ENCODE measurements at places on chromosomes 3 and 15.

DNA sequence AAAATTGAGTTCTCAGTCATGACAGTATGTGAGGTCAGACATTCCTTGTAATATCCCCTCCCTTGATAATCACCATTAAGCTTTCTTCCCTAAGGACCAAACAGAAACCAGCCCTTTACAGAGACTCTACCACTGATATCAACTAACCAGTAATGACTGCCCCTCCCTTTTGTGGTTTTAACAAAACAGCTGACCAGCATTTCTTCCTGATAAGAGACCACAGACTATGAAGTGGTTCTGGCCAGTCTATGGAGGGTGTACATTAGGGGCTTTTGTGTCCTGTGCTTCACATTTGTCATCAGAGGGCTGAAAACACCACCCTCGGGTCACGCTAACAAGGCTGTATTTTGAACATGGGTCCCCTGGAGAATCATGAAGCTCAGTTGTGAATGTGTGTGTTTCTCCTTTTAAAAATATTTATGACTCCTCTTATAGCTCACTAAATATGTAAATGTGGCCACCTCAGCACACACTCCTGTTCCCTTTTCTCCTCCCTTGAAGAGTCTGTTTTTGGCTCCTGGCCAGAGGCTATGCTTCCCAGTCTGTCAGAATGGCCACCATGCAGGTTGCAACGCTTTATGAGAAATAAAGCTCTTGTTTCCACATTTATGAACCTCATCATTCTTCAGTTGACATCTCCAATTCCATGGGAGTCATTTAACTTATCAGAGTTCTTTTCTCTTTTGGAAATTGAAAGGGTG, 239.3 kb downstream of the CPNE4 start:
- DNase-seq, result peak; percentile 22

GRCh38 chr3:65356331-65357248, 668.8 kb upstream of the ADAMTS9 start:
- DNase-seq, result peak; percentile 10

- peak; percentile 48 for DNase-seq
These were observed 367.6 kb upstream of the PLSCR5 start for GRCh38 chr3:146972726-146973125.

DNA sequence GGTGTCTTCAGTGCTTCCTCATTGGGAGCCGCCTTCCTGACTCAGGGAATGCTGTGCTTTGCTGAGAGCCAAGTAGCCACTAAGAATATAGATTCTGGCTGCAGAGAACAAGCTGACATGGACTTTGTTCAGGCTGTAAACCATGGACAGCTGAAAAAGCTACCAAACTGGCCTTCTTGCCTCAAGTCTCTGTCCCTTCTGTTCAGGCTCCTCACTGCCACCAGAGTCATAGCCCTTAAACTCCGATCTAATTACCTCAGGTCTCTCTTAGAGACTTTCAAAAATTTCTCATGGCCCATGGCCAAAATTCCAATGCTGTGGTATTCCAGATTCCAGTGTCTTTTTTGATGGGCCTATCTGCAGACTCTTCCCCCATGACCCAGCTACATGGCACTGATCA, 19.4 kb upstream of the PTX3 start:
- DNase-seq, result peak; percentile 9

- no peak for DNase-seq
These were observed 199.5 kb upstream of the TPRG1 start for GRCh38 chr3:188972310-188972709.

DNA sequence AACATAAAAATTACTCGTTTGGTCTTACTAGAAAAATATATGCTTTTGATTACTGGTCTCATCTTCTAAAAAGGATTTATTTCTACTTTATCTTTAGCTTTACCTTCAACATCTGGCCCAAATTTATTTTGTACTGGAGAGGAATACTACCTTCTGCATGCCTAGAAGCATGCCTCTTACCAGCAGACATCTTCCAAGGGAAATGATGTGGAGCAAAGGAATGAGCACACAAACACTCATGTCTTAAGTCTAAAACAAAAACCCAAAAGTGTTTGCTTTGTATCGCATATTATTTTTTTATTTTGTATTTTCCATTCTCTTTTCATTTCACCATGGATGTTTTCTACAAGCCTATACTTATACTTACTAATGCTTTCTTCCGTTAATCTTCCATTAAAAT, 304.6 kb upstream of the KCNMB2 start:
- DNase-seq, result no peak

- DNase-seq, result peak; percentile 17
These were observed 3.9 kb downstream of the KATNBL1 start for GRCh38 chr15:34206011-34206410.

DNA sequence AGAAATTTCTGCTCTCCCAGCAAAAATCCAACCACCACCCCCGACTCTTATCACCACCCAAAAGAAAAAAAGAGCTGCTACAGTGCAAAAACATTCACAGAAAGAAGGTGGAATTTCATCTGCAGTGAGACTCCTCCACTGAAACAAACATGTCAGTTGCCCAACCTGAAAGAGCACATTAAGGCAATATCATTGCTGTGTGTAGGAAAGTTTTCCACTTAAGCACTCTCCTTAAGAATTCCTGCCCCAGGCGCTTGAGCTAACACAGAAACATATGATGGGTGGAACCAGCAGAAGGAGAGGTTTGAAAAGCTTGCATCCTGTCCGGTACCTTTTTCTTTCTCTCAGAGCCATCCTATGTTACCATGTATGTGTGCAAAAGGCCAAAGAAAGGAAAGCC, 200.8 kb upstream of the GADL1 start:
- DNase-seq, result no peak

- DNase-seq, result peak; percentile 21
These were observed 192.9 kb upstream of the CADPS start for GRCh38 chr3:63067999-63068645.

DNA sequence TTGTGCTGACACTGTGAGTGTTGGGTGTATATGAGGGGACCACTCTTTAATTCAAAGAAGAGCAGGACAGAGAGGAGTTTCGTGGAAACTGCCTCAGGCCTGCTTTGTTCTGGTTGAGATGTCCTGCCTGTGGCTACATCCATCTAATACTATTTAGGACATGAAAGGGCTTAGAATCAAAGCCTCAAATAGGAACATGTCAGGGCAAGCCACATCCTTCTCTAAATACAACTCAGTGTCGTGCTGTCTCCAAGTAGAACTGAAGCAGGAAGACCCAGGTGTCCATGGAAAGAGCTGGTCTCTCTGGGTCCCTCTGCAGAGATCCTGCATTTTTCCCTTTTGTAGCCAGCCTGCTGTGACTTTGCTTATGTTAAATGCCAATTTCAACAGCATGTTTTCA, 156.2 kb upstream of the UMPS start:
- DNase-seq, result no peak

DNA sequence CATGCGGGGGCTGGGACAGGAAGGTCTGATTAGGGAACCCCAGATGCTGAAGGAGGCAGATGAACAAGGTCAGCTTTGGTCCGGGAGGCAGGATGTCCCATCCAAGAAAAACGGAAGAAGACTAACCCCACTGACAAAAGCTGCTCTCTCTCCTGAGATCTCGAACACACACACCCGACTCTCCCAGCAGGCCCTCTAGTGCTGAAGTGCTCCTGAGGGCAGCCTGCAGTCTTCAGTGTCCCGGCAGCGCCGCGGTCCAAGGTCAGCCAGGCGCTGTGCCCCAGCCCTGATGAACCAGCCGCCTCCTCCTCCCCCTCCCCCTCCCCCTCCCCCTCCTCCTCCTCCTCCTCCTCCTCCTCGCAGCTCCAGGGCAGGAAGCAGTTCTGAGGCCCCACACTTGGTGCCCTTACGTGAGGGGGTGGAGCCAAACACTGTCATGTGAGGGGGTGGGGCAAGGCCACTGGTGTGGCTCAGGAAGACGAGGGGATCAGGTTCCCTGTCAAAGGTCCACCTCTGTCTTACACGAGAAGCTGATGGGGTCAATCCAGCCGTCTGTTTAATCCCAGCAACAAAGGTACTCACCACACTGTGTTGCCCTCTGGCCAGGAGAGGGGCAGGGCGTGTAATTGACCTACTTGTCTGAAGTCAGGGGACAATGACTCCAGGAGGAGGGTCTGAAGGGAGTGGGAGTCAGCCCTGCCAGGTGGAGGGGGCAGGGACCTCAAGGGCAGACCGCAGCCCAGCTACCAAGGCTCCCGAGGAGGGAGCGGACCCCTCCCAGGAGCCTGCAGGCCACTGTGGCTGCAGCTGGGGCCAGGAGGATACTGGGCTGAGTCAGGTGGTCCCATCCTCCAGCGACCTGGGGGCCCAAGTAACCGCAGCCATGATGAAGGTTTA, 34.3 kb downstream of the PRR23E start:
- no peak for DNase-seq

DNA sequence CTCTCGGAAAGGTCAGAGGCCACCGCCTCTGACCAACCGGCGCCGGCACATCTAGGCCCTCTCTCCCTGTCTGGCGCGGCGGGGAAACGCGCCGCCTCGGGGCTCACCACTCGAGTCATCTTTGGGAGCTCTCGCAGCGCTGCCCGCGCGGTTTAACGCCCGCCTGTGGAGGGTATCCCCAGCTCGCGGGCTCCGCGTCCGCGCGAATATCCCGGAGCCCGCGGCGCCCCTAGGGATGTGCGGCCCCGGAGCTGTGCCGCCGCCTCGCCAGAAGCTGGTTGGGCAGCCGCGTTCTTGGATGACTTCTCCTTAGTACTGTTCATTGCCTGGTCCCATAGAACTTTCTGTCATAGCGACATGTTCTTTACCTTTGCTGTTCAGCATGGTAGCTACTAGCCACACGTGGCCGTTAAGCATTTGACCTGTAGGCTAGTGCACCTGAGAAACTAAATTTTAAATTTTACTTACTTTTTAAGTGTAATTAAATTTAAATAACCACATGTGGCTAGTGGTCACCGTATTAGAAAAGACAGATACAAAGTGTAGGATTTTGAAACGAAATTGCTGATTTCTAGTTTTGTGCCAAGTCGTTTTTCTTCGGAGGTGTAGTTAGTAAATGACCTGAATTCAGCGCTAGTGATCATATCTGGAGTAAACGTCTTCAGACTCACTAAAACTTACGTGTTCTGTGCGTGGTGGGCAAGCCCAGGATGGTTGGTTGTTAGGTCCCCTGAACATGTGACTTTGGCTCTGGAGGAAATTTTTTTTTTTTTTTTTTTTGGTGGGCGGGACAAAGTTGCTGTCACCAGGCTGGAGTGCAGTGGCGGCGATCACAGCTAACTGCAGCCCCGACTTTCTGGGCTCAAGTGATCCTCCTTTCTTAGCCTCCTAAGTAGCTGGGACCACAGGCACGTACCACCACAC, 835 bp downstream of the ARIH2 start:
- DNase-seq, result peak; percentile 87

DNA sequence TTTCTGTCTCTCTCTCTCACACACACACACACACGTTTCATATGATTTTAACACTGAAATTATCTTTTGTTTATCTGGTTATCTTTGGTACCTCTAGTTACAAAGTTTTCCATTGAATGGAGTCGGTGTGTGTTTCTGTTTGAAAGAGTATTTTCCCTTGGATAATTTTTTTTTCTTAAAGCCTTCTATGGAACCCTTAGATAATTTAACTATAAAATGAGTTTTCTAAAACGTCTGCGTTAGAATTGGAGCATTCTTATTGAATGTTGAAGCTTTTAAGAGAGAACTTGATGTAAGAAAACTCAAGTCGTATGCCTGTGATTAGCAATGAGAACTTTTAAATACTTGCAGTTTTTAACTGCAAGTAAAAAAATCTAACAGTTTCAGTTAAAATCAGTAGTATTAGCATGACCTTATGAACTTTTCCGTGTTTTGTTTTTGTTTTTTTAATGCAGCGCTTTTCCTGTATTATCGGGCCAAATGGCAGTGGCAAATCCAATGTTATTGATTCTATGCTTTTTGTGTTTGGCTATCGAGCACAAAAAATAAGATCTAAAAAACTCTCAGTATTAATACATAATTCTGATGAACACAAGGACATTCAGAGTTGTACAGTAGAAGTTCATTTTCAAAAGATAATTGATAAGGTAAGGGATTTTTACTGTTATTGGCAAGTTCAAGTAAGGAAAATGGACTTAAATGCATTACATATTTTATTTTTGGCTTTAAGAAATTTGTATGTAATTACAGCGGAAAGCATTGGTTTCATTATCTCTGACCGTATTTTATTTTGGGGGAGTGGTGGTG, 3.0 kb downstream of the SMC4 start:
- no peak for DNase-seq

DNA sequence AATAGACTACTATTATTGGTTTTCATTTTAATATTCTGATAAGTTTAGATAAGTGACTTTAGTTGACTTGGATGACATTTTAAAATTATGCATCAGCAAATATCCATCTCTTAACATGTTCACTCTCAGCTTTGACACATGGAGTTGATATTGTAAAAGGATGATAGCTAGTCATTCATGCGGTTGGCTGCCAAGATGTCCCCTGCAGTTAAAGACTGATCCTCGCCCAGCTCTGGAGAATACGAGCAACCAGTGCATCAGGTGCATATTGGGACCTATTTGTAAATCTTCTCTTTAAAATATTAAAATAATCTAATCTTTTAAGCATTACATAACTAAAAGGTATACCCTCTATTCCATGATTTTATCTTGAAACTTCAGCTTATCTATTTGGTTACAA, 41.9 kb downstream of the EPHB1 start:
- DNase-seq, result no peak
